ENCODE measurements at places on chromosomes 4 and X.

DNA sequence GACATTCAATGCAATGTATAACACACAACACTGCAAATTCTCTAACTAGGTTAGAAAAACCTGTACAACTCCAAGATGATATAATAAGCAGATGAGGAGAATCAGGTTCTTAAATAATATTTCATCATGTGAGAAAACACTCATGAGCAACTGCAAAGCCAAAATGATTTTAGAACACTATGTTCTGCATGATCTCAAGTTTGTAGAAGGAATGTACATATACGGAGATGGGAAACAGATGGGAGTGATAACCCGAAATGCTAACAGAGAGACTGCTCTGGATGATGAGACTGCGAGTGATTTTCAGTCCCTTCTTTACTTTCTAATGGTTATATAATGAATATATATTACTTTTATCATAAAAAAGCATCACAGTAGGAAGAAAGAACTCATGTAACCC, 80.9 kb downstream of the PCYT1B start:
- no peaks in the 10 kb centered on the region for H3K36me3 ChIP-seq
- no peaks in the 10 kb centered on the region for H3K27me3 ChIP-seq
- DNase-seq, result no peak
- no peaks in the 10 kb centered on the region for H3K4me1 ChIP-seq
- H3K27ac ChIP-seq, result no peak overlapping the region

DNA sequence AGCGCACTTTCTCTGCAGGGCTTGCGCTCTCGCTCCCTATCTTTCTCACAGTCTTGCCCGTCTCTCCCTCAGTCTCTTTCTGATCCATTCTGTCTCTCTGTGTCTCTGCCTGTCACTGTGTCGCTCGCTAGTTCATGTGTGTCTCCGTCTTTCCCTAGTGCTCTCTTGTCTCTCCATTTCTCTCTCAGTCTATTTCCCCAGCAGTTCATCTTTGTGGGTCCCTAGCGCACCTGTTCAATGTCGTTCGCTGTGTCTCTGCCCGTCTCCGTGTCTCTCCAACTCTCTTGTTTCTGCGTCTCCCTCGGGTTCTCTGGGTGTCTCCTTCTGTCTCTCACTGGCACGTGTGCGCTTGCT, 1.5 kb downstream of the GPR101 start:
- no peak overlapping the region for H3K27ac ChIP-seq
- no peak for DNase-seq
- H3K27me3 ChIP-seq, result peaks cover 39% of the 10 kb centered on the region

GRCh38 chr4:173288296-173288695, 45.9 kb downstream of the HMGB2 start:
- H3K4me3 ChIP-seq, result no peak overlapping the region
- DNase-seq, result peak; percentile 76
- peaks cover 13% of the 10 kb centered on the region for H3K4me1 ChIP-seq
- peaks cover 17% of the 10 kb centered on the region for H3K36me3 ChIP-seq
- H3K27me3 ChIP-seq, result no peaks in the 10 kb centered on the region
- H3K27ac ChIP-seq, result no peak overlapping the region

GRCh38 chr4:186823989-186824388, 100.3 kb upstream of the FAT1 start:
- H3K27me3 ChIP-seq, result no peaks in the 10 kb centered on the region
- no peak overlapping the region for H3K4me3 ChIP-seq
- no peaks in the 10 kb centered on the region for H3K4me1 ChIP-seq

- no peaks in the 10 kb centered on the region for H3K36me3 ChIP-seq
- H3K4me1 ChIP-seq, result no peaks in the 10 kb centered on the region
- no peak overlapping the region for H3K27ac ChIP-seq
- H3K27me3 ChIP-seq, result no peaks in the 10 kb centered on the region
- no peak overlapping the region for H3K4me3 ChIP-seq
Measured at GRCh38 chr4:157043131-157043530, 32.8 kb upstream of the GLRB start.

DNA sequence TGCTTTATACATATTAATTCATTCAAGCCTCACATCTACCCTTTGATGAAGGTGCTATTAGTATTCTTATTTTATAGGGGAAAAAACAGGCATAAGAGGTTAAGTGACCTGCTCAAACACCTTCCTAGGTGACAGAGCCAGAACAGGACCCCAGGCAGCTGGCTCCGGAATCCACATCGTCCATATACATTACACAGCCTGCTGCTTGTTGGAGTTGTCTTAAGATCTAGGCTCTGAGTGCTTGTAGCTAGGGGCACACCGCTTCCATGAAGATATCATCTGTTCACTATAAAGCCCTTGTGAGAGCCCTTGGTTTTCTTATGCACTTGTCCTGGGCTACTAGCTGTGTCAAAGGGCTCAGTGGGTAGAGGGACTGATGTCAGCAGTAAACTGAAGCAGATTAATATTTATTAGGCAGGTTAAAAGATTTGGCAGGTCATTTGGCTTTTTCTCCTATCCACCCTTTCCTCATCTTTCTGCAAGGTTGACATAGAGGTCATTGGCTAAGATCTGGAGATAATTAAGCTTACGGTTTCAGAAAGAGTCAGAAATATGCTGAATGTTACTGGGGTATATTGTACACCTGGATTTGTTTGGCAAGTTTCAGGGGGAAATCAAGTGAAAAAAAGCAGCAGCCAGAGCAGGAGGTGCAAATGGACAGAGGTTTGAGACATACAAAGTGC, 195.4 kb downstream of the SOWAHB start:
- H3K36me3 ChIP-seq, result no peaks in the 10 kb centered on the region
- no peaks in the 10 kb centered on the region for H3K4me1 ChIP-seq
- no peak for DNase-seq

- H3K4me1 ChIP-seq, result peaks cover 3% of the 10 kb centered on the region
- peaks cover 18% of the 10 kb centered on the region for H3K36me3 ChIP-seq
- H3K4me3 ChIP-seq, result peak overlapping the region; percentile 24
- H3K27ac ChIP-seq, result peak overlapping the region; percentile 47
Measured at GRCh38 chr4:8478801-8479744, 38.5 kb downstream of the TRMT44 start.
